Activated naive CD8-positive, alpha-beta T cell treated with anti-CD3 and anti-CD28 coated beads for 36 hours (primary cell): ENCODE measurements at places on chromosomes 3 and 15. TPM values are rescaled to one million over a fixed set of nuclear protein-coding genes. Genes with fewer than 3 reads are reported as not detected.

DNA sequence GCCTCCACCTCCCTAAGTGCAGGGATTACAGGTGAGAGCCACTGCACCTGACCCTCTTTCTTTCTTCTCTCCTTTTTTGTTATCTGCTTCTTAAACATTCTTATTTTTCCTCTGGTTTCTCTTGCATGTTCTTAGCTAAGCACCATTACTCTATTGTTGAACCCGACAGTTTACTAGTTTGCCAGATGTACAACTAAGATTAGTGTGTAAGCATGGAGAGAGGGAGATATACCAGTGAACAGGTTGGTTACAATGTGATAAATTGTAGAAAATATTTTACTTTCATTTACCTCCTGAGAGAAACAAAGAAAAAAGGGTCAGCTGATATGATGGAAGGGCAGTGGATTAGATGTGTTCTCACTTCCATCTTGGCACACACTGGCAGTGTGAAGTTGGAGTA, 4.9 kb downstream of the HAUS2 start:
- DNase-seq, result no peak

The ROPN1B gene
- not detected for total RNA-seq

The CD200R1 gene
- total RNA-seq, result 1.4 TPM

The THAP10 gene
- total RNA-seq, result 0.22 TPM
